ENCODE measurements at places on chromosomes 16 and 17. TPM values are rescaled to one million over a fixed set of nuclear protein-coding genes. Genes with fewer than 3 reads are reported as not detected.

The DHX58 gene
- 2.3 TPM for polyA plus RNA-seq

The TNFRSF17 gene
- not detected for polyA plus RNA-seq

The STAC2 gene
- not detected for polyA plus RNA-seq

The ESRP2 gene
- polyA plus RNA-seq, result not detected

The MYH3 gene
- polyA plus RNA-seq, result 3.2 TPM

The MT4 gene
- not detected for polyA plus RNA-seq

The MMP15 gene
- 18.7 TPM for polyA plus RNA-seq

The TPSG1 gene
- polyA plus RNA-seq, result not detected

All from neural cell (in vitro differentiated cells).